ENCODE measurements at places on chromosomes 7 and 10.

DNA sequence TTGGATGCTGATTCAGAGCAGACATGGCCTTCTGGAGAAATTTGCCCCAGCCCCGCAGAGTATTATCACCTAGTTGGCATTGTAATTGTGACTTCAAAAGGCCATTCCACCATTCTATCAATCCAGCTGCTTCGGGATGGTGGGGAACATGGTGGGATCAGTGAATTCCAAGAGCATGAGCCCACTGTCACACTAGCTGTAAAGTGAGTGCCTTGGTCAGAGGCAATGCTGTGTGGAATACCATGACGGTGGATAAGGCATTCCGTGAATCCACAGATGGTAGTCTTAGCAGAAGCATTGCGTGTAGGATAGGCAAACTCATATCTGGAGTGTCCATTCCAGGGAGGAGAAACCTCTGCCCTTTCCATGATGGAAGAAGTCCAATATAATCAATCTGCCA is 13.3 kb upstream of the TMEM248 start:
- DNase-seq = no peak

DNA sequence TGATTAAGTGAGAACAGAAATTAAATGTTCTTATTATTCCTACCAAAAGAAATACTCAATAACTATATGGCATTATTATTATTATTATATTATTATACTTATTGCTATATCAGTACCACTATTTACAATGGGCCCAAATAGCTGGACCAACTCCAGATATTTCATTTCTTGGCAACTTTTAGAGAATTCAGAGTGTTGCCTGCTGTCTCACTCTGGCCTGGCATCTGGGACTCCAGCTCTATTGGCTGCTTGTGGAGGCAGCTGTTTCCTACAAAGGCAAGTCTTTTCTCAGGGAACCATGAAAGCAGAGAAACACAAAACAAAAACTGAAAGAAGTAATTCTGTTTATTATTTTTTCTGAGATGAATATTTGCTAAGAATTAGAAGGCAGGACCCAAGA is 105.1 kb upstream of the SORCS1 start:
- peak; percentile 1 for DNase-seq

GRCh38 chr10:34864149-34865067 is 49.3 kb upstream of the PARD3 start:
- peak; percentile 46 for DNase-seq

- peak; percentile 77 for DNase-seq
Observed at GRCh38 chr7:73978661-73979563, 49.1 kb upstream of the ELN start.

- DNase-seq = no peak
Observed at GRCh38 chr10:91171485-91171884, 49.0 kb upstream of the PCGF5 start.
